ENCODE measurements at places on chromosomes 5 and 9.
A peak's percentile ranks its signal among the peaks of the same experiment; 100 is the strongest.

- DNase-seq: no peak
Observed at GRCh38 chr5:71894091-71894490, 175.0 kb downstream of the CARTPT start.

GRCh38 chr5:170986598-170986997, 124.8 kb downstream of the RANBP17 start:
- DNase-seq: no peak

DNA sequence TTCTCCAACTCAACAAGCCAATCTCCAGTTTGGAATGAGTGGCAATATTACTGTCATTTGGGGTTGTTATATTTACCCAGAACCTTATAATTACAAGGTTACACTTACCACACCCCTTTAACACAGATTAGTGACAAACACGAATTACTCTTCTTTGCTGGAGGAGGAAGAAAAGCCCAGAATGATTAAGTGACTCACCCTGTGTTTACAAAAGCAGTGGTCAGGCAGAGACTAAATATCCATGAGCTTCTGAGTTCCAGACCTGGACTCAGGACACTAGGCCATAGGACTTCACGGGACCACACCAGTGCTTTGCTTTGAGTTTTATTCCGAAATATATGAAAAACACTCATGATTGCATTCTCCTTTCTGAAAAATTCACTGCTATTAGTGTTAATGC, 370.8 kb downstream of the TLE1 start:
- DNase-seq: no peak

DNA sequence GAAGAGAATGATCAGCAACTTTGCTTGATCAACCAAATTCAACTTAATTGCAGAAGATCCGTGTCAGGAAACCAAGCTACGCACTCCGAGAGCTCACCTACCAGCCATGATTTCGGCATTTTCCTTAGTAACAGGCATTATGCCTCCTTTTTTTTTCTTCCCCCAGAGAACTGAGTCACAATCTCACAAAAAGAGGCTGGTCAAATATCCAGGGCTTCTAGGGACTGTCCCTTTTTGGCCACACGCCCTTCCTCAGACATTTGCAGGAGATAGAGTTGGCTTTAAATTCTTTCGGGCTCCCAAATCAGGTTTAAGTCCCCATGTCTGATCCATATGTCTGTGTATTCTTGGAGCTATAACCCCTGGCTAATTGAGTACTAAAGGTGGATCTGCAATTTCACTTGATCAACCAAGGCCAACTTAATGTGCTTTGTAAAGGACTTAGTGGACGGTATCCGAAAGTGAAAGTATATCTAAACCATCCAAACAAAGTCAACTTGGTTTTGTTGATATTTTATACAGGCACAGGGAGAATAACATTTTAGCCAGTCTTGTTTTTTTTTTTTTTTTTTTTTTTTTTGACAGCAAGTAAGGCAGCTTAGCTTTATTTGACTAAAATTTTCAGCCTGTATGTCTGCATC, 100.8 kb upstream of the TBCA start:
- DNase-seq: no peak

- DNase-seq: peak; percentile 27
Observed at GRCh38 chr5:14675865-14676300, 11.4 kb downstream of the OTULIN start.

DNA sequence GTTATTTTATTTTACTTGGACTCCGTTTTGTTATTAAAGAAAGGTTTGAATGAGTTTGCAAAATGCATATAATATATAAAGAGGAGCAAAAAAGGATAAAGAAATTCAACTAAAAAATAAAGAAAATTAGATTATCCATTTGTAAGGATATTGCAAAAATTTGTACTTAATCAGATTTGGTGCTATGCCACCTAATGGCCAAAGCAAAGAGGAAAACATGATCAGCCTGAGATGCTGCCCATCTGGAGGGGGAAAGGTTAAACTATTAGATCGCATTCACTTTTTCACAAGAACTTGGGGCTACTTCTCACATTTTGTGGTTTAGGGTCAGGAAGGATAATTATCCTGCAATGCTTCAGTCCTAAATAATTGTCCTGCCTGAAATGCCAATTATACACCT, 350.6 kb downstream of the MLLT3 start:
- DNase-seq: no peak

DNA sequence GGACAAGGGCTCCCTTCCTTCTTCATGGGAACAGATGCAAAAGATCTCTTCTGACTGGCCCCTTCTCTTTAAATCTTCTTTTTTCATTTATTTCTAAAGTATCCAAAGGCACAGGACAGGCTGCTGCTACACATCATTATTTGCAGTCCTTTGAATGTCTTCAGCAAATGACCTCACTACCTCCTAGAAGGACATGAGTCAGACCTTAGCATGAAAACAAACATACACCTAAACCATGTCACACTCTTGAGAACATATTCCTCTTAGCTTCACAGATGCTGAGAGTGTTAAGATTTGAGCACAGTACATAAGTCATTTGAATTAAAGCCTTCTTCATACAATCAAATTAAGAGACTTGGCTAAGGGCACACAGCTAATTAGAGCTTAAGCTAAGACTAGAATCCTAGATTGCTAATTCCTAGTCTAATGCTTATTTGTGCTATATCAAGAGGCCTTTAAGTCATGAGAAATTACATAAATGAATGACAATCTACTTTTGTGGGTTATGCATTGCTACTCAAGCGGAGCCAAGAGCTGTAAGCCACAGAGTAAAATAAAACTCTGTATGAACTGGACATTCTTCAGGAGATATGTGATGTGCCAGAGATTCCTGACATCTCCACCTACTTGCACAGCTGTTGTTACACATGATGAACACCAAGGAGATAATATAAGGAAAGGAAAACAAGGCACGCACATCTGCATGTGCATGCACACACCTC, 109.1 kb upstream of the PTGER4 start:
- DNase-seq: no peak

DNA sequence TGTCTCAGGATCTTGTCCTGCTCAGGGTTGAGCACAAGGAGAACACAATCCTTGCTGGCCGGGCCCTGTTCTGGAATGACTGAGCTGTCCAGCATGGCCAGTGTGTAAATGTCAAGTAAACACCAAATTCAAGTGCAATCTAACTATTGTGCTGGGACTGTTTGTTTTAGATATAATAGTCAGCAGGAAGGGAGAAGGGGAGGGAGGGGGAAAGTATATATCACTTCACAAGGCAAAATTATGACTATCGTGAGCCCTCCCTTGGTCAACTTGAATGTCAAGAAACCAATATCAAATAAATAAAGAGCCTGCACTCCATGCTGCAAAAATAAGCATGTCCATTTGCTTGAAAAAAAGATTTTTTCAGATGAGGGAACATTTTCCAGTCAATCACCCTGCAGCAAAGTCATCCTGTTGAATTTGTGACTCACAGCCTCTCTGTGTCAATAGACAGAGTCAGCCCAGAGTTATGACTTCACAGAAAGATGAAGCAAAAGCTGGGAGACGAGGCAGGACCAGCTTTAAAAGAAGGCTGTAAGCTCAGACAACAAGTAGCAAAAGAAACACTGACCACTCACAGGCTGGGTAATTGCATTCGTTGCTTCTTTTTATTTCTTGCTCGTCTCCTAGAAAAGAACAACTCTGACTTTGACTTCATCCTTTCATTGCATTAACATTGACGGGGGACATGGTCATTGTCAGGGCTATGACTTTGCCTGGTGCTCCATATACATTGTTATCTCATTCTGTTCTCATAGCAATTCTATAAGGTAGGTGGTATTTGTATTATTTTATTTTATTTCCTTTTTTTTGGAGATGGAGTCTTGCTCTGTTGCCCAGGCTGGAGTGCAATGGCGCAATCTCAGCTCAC, 15.3 kb upstream of the KLF4 start:
- no peak for DNase-seq

GRCh38 chr9:122816163-122816867, 12.1 kb downstream of the PDCL start:
- DNase-seq: no peak

- DNase-seq: no peak
Observed at GRCh38 chr5:53076014-53076583, 33.5 kb downstream of the MOCS2 start.

- DNase-seq: no peak
Observed at GRCh38 chr5:132663771-132664695, 6.1 kb downstream of the IL13 start.

DNA sequence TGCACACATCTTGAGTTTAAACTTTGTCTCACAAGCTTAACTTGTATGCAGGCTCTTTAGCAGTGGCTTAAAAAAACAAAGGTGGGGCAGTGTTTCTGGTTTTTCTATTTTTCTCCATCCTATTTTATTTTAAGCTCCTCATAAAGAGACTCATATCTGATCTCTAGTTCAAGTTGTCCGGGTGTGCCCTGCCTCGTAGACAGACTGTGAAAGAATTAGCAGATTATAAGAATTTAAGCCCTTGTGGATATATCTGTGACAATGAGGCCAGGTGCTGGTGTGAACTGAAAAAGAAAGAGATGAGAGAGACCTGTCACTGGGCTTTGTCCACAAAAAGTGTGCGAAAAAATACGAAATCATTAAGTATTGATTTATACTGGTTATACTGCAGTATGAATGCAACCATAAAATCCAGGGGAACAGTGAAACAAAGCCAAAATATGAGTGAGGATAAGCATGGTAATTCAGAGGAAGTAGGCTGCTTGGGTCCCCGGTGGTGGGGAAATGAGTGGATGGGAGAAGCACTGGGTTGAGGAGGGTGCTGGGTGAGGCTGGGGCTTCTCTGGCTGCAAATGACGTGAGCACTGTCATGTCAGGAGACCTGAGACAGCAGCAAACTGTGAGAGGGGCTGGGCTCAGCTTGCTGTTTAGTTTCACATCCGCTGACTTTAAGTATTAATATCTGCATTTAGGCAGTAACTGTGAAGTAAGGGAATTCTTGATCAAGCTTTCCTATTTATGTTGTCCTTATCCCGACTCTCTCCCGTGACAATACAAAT, 179.7 kb upstream of the ANKRD55 start:
- peak; percentile 61 for DNase-seq

DNA sequence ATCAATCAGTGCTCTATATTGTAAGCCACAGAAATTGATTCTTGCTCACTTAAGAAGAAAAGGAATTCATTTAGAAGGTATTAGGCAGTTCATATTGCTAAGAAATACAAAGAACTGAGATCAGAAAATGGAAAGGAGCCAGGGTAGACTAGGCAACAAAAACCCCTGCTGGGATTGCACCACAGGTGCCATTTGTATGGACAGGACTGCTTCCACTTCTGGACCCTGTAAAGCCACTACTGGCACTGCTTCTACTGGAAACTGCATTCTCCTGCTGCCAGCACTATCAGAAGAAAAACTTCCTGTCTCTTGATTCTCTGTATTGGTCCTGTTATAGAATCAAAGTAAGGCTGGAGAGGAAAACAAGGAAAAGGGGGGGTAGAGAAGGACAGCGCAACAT, 45.9 kb downstream of the CERT1 start:
- no peak for DNase-seq

DNA sequence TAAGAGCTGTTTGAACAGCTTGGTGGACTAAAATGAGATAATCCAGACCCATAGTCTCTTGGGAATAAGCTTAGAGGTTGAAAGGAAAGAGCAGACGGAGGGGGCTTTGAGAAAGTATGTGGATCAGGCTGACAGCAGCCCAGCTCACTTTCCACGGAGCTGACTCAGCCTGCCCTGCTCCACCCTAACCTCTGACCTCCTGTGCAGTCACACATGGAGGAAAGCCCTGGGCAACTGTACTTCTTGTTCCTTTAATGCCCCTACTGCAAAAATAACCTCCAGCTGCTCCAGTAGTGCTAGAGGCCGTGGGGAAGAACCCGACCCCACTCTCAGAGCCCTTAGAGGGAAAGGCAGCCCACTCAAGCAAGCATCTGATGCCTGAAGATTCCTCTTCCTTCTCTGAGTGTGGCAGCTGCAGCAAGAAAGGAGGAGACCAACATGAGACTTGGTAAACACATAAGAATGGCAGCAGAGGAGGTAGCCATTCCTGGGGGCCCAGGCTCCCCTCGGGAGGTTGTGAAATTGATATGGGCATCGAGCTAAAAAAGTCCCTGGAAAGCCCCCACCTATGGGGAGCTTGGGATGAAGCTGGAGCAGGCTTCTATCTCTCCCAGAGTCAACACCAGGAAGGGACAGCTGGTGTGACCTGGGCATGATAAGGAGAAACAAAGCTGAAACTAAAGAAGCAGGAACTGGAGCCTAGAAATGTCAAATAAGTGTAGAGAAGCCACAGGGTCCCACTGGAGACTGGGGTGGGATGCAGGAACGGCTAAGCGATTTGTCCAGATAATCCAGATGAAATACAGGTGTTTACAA, 204.3 kb downstream of the PIK3R1 start:
- no peak for DNase-seq

All from memory B cell (primary cell).